ENCODE measurements at places on chromosomes 1 and 21. TPM values are rescaled to one million over a fixed set of nuclear protein-coding genes. Genes with fewer than 3 reads are reported as not detected.

GRCh38 chr1:225427235-225428067, at the start of gene LBR:
LBR (minus strand) TSS chr1:225428038; CDS start chr1:225424075, 3,963 bp downstream.
- H3K27me3 ChIP-seq = no peaks in the 10 kb centered on the region
- peak within 1 kb of the TSS; percentile 95 for H3K27ac ChIP-seq
- peaks cover 40% of the 10 kb centered on the region for H3K4me1 ChIP-seq
- no peak for DNase-seq

GRCh38 chr1:195851804-195852203, 756.4 kb downstream of the KCNT2 start:
- H3K27me3 ChIP-seq = no peaks in the 10 kb centered on the region
- H3K27ac ChIP-seq = no peak overlapping the region
- H3K36me3 ChIP-seq = no peaks in the 10 kb centered on the region
- no peak for DNase-seq
- no peak overlapping the region for H3K4me3 ChIP-seq

DNA sequence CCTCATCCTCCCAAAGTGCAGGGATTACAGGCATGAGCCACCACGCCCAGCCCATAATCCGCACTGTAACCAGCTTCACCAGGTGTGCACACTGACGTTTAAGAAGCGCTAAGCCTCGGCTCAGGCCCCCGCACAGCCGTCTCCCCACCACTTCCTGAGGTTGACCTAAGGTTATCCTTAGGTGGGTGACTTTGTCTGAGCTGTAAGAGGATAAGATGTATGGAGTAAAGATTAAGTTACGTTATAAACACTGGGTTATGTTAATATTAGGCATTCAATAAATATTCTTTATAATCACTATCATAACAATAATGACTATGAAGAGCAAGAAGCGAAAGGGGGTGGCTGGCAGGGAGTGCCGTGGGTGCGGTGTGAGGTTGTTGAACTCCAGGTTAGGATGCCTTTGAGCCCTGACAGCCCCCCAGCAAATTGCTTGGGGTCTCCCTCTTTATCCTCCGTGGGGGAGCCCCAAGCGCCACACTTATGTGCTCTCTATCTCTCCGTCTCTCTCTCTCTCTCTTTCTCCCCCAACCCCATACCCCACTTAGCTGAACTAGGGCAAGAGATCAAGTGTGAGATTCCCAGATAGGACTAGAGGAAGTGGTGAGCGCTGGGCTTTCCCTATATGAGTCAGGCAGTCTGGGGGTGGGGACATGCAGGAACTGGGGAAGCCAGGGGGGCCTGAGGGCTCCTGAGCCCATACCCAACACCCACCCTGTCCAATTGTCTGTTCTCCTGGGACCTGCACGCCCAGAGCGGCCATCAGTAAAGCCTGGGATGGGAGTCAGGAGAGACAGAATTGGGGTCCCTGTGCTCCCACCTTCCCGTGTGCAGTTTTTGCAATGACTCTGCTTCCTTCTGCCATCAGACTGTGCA, 7.6 kb downstream of the EFHD2 start:
- peaks cover 10% of the 10 kb centered on the region for H3K36me3 ChIP-seq
- H3K27me3 ChIP-seq = no peaks in the 10 kb centered on the region
- peak overlapping the region; percentile 93 for H3K27ac ChIP-seq

GRCh38 chr1:66940981-66941380, 16.2 kb downstream of the MIER1 start:
- no peak for DNase-seq
- H3K4me1 ChIP-seq = peaks cover 74% of the 10 kb centered on the region
- no peak overlapping the region for H3K4me3 ChIP-seq
- H3K36me3 ChIP-seq = peaks cover 11% of the 10 kb centered on the region
- no peak overlapping the region for H3K27ac ChIP-seq

Gene ANGPTL3
- polyA plus RNA-seq = 0.55 TPM

DNA sequence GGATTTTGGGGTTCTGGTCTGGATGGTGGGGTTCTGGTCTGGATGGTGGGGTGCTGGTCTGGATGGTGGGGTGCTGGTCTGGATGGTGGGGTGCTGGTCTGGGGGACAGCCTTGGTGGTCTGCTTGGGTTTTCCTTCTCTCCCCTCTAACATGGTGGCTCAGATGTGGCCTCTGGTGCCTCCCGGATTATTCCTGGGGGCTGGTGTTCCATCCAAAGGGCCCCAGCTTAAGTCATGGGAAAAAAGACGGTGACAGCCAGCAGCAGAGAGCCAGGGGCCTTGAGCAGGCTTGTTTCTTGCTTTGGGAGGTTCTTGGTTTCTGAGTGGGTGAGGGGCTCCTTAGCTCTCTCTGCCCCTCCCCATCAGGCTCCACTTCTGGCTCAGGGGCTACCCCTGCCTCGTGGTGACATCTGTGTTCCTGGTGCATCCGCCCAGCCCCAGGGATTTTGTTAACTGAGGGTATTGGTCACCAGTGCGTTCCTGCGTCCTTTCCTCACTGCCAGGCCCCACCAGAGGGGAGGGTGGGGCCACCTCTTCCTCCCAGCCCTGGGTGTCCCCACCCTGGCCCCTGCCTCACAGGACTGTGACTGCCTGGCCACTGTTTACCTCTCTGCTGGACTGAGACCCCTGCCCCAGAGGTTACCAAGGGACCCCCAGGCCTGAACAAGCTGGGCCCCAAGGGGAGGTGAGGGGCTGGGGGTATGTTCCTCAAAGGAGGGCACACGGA, 43.2 kb upstream of the ACTRT2 start:
- no peak overlapping the region for H3K4me3 ChIP-seq
- peak; percentile 20 for DNase-seq
- peaks cover 9% of the 10 kb centered on the region for H3K4me1 ChIP-seq
- H3K36me3 ChIP-seq = no peaks in the 10 kb centered on the region
- H3K27me3 ChIP-seq = no peaks in the 10 kb centered on the region
- H3K27ac ChIP-seq = no peak overlapping the region

DNA sequence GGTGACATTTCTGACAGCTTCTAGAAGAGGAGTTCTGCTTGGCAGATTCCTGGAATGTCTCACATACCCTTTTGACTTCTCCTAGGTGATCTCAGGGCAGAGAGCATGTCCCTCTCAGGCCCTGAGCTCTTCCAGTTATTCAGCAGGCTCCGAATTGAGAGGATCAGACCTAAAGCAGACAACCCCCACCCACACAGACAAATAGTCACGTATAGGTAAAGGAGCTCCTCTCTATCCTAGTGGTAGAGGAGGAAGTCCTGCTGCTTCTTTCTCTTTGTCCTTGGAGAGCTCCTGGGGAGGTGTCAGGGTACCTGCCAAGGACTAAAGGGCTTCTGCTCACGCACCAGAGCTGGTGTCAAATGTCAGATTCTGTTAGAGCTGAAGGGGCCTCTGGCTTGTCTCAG, 128.1 kb downstream of the IER5 start:
- H3K27me3 ChIP-seq = no peaks in the 10 kb centered on the region
- no peaks in the 10 kb centered on the region for H3K4me1 ChIP-seq
- DNase-seq = no peak
- H3K36me3 ChIP-seq = no peaks in the 10 kb centered on the region
